ENCODE measurements at places on chromosomes 6 and 20.
A peak's percentile ranks its signal among the peaks of the same experiment; 100 is the strongest.

DNA sequence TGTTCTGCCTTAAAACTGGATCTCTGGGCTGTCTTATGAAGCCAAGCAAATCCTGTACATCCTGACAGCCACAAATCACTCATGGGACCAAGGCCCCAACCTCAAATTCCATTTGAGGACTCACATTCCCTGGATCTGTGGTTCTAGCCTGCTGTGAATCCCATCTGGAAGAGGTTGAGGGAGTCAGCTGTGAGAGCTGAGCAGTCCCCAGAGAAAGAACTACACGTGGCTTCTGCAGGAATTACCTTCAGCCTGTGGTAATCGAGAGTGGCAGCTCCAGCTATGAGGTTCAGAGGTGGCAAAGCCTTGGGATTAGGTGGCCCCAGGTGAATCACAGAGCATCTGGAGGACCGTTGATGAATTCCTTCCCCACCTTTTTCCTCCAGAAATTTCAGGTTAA lies 245.2 kb downstream of the SLC24A3 start:
- DNase-seq, result no peak

- no peak for DNase-seq
Observed at GRCh38 chr20:37516811-37517750, 4.0 kb upstream of the NNAT start.

- DNase-seq, result no peak
Observed at GRCh38 chr6:28597217-28597835, 71.6 kb downstream of the GPX5 start.

DNA sequence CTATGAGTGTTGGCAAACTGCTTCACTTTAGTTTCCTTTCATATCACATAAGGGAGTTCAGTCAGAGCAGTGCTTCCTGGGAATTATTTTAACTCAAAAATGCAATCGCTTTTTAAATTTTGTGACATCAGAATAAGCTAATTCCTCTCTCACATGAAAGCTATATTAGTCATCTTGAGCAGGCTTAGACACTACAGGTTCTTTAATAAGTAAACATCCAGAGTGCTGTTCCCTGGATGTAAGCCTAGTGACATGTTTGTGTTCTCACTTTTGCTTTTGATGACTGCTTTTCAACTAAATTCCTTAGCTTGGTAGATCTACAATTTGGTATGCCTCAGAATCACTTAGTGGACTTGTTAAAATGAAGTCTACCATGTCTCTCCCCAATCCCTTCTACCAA lies 252.7 kb upstream of the POU3F2 start:
- no peak for DNase-seq

DNA sequence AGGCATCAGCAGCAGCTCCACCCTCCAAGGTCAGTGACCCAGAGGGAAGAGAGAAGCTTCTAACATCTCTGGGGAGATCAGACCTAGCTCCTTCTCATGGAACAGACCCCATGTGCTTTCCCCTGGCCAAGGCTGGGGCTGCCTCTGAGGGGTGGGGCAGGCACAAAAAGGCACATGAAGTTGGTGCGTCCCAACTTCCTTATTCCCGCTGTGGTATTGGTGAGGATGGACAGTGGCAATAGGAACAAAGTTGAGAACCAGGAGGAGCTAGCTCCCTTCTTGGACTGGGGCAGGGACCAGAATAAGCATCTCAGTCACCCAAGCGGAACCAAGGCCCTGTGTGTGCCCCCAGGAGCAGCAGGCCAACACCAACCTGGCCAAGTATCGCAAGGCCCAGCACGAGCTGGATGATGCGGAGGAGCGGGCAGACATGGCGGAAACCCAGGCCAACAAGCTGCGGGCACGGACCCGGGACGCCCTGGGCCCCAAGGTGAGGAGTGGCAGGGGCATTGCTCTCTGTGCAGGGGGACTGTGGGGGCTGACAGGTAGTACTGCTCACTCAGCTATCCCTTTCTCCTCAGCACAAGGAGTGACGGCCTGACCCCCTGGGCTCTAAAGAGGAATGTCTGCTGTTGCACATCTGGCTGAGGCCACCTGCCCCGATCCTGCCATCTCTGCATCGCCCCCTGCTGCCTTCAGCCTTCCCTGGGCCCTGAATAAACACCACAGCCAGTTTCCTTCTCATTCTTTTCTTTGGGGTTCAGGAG lies 46.1 kb downstream of the MYH7B start:
- DNase-seq, result no peak

DNA sequence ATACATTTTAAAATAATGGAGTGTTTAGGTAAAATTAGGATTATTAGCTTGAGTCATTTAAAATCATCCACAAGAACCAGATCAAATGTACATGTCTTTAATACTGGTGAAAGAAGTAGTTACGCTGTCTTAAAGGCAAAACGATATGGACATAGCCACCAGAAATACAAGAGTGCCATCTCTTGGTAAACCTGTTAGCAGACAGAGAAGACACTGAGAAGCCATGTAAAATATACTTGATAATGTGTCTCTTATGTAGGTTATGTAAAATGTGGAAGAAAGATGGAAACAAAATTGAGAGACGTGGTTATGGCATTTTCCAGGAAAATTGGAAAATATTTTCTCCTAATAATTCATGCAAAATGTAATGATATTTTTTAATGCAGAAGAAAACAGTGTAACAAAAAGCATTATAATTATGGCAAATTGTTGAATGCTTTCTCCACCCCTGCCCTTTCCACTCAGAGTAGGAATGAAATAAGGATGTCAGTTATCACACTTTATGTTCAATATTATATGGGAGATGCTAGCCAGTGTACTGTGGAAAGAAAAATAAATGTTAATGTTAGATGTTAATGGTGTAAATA lies 12.2 kb upstream of the SLC17A2 start:
- DNase-seq, result peak; percentile 15

DNA sequence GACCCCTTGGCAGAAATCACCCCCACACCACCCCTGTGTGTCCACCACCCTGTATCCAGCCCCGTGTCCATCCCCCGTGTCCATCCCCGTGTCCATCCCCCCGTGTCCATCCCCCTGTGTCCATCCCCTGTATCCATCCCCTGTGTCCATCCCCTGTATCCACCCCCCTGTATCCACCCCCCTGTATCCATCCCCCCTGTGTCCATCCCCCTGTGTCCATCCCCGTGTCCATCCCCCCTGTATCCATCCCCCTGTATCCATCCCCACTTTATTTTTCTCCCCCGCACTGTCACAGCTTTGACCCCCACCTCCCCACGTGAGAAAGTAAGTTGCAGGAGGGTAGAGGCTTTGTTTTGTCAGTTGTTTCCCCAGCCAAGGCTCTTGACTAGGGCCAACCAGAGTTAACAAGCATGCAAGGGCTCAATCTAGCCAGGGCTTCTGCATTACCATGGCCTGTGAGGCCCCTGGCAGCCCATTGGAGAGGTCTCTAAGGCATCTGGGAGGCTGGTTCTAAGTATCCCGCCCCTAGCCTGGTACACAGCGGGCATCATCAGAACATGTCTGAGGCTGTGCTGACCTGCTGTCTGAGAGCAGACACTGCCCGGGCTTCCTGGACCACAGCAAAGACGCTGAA lies 18.1 kb upstream of the SIRPA start:
- DNase-seq, result no peak

DNA sequence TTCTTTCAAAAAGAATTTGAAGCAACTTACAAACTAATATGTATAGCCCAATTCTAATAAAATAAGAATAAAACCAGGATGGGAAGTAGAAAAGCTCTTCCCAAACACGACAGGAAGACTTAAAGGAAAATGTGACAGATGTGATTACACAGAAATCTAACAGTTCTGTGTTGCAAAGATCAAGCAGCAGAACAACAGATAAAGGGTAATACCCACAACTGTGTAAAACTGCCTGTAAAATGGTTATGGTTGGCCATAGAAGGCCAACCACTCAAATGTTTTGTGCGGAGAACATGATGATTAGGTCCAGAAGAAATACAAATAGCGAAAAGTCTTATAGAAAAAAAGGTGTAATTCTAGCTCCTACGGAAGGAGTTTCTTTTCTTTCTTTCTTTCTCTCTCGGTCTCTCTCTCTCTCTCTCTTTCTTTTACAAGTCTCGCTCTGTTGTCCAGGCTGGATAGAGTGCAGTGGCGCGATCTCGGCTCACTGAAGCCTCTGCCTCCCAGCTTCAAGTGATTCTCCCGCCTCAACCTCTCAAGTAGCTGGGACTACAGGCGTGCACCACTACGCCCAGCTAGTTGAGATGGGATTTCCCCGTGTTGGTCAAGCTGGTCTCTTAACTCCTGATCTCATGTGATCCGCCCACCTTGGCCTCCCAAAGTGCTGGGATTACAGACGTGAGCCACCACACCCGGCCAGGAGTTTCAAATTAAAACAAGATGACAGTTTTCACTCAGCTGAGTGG lies 128.5 kb downstream of the QRSL1 start:
- no peak for DNase-seq

GRCh38 chr20:13338999-13339411 lies 117.9 kb downstream of the ISM1 start:
- DNase-seq, result no peak

- DNase-seq, result no peak
Observed at GRCh38 chr6:101689695-101690094, 296.2 kb downstream of the GRIK2 start.

- no peak for DNase-seq
Observed at GRCh38 chr20:18066421-18067333, 9.0 kb upstream of the OVOL2 start.

DNA sequence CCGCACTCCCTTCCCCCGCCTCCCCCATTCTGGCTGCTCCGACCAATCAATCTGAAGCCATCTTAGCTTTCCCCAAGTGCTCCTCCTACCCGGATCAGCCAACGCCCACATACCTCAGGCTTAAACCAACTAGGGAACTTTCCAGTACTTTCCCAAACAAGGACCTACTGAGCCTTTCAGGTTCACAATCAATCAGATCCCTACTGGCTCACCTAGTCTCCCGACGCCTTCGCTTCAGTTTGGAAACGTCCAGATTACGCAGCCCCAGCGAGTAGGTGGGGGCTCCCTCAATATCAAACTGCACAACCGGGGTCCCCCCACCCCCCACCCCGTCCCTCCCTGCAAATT lies 432 bp downstream of the HSPA1L start:
- no peak for DNase-seq

DNA sequence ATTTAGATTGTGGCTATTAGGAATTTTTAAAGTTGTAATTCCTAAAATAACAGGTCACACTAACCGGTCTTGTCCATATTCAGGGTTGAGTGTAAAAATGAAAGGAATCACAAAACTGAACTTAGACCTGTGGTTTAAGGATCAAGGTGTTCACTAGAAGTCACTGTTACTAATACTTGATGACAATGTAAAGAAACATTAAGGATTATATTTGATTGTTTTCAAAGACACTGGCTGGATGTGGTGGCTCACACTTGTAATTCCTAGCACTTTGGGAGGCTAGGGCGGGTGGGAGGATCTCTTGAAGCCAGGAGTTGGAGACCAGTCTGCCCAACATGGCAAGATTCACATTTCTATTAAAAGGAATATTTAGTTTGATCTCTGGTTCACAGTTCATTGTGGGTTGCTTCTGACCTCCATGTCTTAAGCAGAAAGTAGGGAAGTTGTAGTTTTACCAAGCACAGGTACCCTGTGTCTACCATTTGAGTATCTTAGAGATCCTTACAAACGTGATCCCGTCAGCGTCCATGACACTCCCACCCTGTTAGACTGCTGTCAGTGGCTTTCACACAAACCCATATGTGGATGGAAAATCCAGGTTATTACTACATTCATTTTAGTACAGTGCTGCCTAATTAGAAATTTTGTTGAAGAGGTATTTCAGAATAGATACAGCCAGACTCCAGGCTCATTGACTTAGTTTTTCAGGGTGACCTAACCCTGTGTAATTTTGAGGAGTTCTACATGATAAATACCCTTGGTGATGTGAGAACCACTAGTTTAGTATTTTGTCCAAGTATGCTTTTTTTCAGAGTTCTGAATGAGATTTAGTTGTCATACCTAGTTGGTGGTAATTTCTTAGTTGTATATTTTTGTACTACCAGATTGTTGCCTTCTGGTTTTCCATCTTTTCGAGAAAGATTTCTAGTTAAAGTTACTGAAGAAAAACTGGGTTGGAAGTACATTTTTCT lies 10.2 kb downstream of the SRSF3 start:
- no peak for DNase-seq

GRCh38 chr6:8159966-8160365 lies 57.6 kb upstream of the EEF1E1 start:
- no peak for DNase-seq

- DNase-seq, result no peak
Observed at GRCh38 chr6:101585501-101585900, 192.0 kb downstream of the GRIK2 start.

DNA sequence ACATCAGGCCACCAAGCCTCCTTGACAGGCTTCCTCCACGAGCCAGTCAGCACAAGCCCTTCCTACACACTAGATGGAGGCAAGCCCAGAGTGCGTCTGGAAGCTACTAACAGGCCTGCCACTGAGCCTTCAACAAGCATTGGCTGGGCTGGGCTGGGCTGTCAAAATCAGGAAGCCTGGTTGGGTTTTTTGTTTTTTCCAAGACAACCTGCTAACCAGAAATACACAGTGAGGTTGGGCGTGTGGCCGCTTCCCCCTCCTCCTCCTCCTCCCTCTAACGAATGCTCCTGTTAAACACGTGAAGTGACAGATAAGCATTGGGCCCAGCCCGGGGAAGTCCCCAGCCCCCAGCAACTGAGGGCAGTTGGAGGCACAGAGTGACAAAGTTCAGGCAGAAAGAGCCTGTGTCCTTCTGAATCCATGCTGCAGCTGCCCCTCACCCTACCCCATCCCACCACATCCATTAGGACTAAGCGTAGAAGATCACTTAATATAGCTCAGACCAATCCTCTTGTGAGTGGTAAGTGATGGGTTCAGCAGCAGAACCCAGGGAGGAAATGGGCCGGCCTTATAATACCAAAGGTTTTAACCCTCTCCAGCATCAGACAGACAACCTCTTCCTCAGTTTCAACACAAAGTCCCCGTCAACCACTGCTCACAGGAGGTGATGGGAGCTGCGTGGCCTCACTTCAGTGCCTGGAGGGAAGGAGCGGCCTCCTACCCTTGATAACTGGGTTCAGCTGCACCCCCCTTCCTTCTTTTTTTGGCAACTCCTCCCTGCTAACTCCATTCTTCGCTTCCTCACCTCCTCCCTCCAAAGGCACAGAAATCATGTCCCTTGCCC lies 1.1 kb downstream of the NFATC2 start:
- DNase-seq, result no peak

DNA sequence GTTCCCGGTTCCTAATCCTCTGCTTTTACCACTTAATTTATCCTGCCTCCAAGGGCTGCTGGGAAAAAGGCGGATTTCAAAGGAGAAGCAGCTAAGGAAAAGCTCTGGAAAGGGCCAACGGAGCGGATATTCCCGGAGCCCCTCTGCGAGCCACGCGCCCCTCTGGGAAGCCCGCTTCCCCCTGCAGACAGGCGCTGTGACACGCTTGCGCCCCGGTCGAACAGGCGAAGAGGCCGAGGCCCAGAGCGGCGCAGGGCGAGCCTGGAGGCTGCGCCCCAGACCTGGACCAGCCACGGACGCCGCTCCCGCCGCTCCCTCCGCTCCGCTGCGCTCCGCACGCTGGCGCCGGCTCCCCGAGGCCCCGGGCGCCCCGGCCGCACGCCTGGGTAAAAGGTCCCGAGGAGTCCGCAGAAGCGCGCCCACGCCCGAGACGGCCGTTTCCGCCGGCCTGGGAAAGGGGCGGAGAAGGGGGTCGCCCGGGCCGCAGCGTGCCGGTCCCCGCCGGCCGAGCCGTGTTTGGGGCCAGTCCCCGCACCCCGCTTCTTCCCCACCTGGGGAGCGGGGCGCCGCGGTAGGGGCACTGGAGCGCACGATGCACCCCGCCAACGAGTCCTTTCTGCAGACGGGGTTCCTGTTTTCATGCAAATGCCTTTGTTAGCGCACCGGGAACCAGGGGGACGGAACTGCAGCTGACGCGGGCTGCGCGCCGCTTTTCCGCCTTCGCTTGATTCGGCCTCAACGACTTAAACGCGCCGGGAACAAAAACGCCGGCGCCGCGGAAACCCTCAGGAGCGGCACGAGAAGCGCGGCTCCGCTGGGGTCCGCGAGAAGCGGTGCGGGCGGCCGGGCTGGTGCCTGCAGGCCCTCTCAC lies 91.9 kb upstream of the SIRPA start:
- peak; percentile 35 for DNase-seq
